ENCODE measurements at places on chromosomes 6 and 20. TPM values are rescaled to one million over a fixed set of nuclear protein-coding genes. Genes with fewer than 3 reads are reported as not detected.

SLC13A3 gene
- 0.55 TPM for total RNA-seq

CLDN20 gene
- total RNA-seq = not detected

AIG1 gene
- 7.4 TPM for total RNA-seq

GRCh38 chr6:170010665-170011203, 259.3 kb downstream of the ERMARD start:
- H3K27ac ChIP-seq = no peak overlapping the region
- H3K4me3 ChIP-seq = no peak overlapping the region
- no peaks in the 10 kb centered on the region for H3K36me3 ChIP-seq
- H3K27me3 ChIP-seq = peaks cover 17% of the 10 kb centered on the region

GRCh38 chr6:142246960-142247359, 54.8 kb upstream of the ADGRG6 start:
- H3K27me3 ChIP-seq = peaks cover 7% of the 10 kb centered on the region
- H3K4me1 ChIP-seq = no peaks in the 10 kb centered on the region
- H3K36me3 ChIP-seq = no peaks in the 10 kb centered on the region
- no peak overlapping the region for H3K4me3 ChIP-seq

ENPP1 gene
- 1.0 TPM for total RNA-seq

PSORS1C2 gene
- total RNA-seq = not detected

- H3K36me3 ChIP-seq = no peaks in the 10 kb centered on the region
- peak overlapping the region; percentile 77 for H3K4me3 ChIP-seq
- peak overlapping the region; percentile 88 for H3K27ac ChIP-seq
- DNase-seq = no peak
- peaks cover 48% of the 10 kb centered on the region for H3K4me1 ChIP-seq
These were observed 3.3 kb downstream of the TFEB start for GRCh38 chr6:41732149-41732548.

ZC2HC1B gene
- not detected for total RNA-seq

ADGB gene
- not detected for total RNA-seq

CTAGE9 gene
- total RNA-seq = not detected

GRCh38 chr6:163415620-163416556, 1.4 kb downstream of the QKI start:
- peak; percentile 63 for DNase-seq
- peak overlapping the region; percentile 94 for H3K27ac ChIP-seq
- peak overlapping the region; percentile 97 for H3K4me3 ChIP-seq

ULBP2 gene
- 0.98 TPM for total RNA-seq

DSTN gene
- total RNA-seq = 59.1 TPM

ADGRF4 gene
- total RNA-seq = not detected

All from natural killer cell treated with Interleukin-12 subunit alpha and Interleukin-12 subunit beta and Interleukin-15 and Interleukin-18, amount 100 ng/mL, for 72 hours (primary cell).